ENCODE measurements at places on chromosomes 1 and 21.

GRCh38 chr1:4322881-4323280 is 331.5 kb upstream of the AJAP1 start:
- no peak for DNase-seq

DNA sequence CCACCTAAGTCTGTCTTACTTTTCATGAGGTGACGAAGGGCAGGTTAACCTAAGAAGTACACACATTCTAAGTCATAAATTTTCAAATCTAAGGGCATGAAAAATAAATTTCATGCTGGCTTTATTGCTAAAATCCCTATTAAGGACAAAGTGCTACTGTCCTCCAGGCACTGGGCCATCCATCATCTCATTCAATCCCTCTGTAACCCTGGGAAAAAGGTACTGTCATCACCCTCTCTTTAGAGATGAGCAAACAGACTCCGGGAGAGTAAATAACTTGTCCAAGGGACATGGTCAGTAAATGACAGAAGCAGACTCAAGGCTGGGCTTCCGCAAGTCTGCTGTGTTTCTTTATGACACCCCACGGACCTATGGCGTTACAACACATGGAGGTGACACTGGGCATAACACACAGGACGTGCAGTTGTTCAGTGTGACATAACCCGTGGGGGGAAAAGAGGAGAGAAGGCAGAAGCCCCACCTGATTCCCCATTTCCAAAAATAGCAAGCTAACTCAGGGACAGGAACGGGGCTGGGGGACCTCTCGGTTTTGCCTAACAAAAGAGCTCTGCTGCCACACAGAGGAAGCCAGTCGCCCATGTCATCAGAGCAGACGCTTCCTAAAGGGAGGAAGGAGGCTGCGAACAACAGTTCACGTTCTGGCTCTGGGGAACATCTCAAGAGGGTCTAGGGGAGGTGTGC is 12.5 kb upstream of the SRM start:
- no peak for DNase-seq

DNA sequence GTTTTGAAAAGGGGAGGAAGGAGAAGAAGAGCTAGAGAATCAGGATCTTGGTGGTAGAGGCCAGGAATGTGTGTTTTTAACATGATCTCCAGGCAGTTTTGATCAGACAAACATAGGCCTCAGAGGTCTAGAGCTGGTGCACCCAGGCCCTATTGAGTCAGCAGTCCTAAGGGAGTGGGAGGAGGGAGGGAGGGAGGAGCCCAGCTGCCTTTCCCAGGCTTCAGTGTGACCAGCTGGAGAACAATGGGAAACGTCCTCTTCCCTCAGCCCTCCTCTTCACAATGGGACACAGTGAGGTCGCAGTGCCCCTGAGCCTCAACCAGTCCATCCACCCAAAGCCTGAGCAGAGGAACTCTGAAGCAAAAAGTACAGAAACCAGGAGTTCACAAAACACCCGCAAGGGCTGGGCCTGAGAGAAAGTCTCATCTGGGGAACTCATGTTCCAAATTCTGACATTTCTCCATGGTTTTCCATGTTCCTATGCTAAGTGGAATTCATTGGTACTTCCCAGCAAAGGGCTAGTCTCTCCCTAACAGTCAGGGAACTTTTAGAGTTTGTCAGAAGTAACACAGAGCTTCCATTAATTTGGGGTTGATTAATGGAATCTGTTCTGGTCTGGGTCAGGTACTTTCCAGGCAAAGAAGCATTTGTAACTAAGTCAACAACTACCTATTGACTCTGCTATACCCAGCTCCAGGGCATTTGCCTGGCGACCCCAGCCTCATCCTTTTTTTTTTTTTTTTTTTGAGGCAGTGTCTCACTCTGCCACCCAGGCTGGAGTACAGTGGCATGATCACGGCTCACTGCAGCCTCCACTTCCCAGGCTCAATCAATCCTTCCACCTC is 37.5 kb downstream of the ELAPOR1 start:
- DNase-seq: no peak

GRCh38 chr1:173057984-173058383 is 7.2 kb upstream of the TNFSF18 start:
- DNase-seq: no peak

GRCh38 chr1:2801535-2802291 is at the start of gene TTC34:
TSS of gene TTC34 (minus strand) at chr1:2801693. CDS start at chr1:2800827, 866 bp downstream.
- DNase-seq: no peak

GRCh38 chr1:231160895-231161666 is 777 bp upstream of the TRIM67 start:
- DNase-seq: no peak

- no peak for DNase-seq
Observed at GRCh38 chr1:245444147-245444828, 289.5 kb downstream of the KIF26B start.
